ENCODE measurements at places on chromosomes 7 and 10.
A peak's percentile ranks its signal among the peaks of the same experiment; 100 is the strongest.

DNA sequence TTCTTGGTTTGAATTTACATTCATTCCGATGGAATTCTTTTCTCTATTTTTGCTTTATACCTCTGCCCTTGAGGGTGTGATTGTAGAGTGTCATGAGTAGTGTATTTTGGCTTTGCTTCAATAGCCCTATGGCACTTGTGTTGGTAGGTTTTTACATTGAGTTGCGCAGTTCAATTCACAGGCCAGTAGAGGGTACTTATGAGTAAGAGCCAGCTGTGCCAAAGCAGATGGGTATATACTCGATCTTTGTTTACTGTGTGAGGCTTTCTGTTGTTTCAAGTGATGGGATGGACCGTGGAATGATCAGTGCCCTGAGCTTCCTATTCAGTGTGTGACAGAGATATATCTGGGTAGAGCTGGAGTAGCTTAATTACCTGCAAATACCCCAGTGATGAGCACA lies 4.3 kb upstream of the AKR1C3 start:
- no peak for DNase-seq

- DNase-seq = no peak
These were observed 3.0 kb upstream of the BTBD16 start for GRCh38 chr10:122267849-122268737.

GRCh38 chr7:15397922-15398760 lies 163.7 kb downstream of the AGMO start:
- no peak for DNase-seq

- DNase-seq = no peak
These were observed at the start of gene TCERG1L for GRCh38 chr10:131311661-131312477. Gene TCERG1L (minus strand): TSS chr10:131311721. CDS start chr10:131311635, 86 bp downstream.

DNA sequence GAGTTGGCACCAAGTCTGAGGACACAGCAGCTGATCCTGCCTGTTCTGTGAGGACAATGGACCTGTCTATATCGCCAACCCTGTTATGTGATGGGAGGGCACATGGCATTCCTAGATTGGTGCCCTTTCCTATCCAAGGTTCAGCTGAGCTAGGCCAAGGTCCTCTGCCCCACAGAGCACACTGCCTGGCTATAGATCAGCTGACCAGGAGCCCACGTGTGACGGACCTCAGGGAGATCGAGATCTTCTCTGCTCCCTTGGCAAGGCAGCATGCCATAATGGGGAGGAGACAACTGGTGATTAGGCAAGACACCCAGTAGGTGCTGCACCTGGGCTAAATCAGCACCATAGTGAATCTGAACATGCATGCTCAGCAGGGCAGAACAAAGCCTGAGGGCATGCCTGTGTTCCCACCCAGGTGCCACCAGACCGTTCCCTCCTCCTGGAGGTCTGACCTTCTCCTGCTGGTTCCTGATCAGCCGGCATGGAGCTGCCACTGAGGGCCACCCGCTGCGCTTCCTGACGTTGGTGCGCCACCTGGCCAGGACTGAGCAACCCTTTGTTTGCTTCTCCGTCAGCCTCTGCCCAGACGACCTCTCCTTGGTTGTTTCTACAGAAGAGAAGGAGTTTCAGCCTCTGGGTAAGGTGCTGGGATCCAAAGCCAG lies 93.7 kb downstream of the WDFY4 start:
- DNase-seq = no peak

GRCh38 chr10:7133278-7133677 lies 277.6 kb downstream of the SFMBT2 start:
- no peak for DNase-seq

GRCh38 chr7:152520861-152521302 lies 85.1 kb upstream of the KMT2C start:
- DNase-seq = peak; percentile 13

- no peak for DNase-seq
These were observed 90.0 kb downstream of the MYOF start for GRCh38 chr10:93392121-93392520.

DNA sequence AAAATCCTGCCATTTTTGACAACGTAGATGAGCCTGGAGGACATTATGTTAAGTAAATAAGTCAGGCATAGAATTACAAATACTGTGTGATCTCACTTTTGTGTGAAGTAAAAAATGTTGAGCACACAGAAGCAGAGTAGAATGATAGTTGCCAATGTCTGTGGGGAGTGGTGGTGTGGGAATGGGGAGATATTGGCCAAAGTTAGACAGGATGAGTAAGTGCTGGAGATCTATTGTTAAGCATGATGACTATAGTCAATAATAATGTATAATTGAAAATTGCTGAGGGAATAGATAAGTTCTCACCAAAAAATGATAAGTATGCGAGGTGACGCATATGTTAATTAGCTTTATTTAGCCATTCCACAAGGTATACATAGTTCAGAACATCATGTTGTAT lies 92.0 kb downstream of the GPR85 start:
- no peak for DNase-seq

- no peak for DNase-seq
These were observed 30.7 kb upstream of the STOX1 start for GRCh38 chr10:68796605-68797004.

DNA sequence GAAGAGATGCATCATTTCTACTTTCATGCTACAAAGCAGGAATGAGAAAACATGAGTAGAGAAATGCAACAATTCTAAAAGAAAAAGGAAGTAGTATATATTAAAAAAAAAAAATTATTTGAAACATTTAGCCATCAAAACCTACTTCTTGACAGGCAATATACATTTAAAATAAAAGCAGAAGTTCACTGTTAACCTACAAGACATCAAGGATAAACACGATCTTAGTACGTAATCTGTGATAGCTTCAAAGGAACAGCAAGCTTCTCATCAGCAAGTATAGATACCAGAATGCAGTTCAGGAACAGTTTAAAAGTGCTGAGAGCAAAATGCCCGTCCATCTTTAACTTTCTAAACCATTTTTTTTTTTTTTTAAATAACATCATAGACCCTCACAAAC lies 36.9 kb downstream of the MALSU1 start:
- DNase-seq = no peak

DNA sequence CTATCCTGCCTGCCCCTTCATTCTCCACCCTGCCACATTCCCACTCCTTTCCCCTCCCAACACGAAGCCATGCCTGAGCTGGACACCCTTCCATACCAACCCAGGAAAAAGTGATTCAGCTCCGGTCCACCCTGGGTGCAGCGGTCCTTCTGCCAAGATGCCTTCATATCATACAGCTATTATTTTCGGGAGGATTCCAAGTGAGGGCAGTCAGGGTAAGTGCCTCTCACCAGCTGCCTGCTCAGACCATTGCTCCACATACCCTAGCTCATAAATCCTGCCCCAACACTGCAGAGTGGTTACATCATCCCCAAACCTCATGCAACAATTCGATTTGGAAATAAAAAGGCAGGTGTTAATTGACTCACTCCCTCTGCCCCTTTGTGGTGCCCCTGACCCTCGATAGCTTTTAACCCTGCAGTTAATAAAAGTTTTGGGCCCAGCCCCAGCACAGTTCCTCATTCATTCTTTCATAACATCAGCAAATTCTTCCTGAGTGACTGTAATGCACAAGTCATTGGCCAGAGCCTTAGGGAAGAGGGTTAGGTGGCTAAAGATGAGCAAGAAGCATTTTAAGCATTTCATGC lies 42.6 kb downstream of the ZNF503 start:
- peak; percentile 16 for DNase-seq

GRCh38 chr10:95532536-95532935 lies 28.6 kb downstream of the SORBS1 start:
- DNase-seq = no peak

DNA sequence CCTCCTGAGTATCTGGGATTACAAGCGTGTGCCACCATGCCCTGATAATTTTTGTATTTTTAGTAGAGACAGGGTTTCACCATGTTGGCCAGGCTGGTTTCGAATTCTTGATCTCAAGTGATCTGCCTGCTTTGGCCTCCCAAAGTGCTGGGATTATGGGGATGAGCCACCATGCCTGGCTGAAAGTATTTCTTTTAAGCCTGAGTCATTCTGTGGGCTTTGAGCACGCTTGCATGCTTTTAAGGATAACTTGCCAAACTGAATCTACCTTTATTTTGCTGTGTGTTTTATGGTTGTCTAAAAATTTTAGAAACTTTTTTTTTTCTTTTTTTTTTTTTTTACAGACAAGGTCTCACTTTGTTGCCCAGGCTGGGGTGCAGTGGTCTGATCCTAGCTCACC lies 33.2 kb downstream of the CNNM2 start:
- DNase-seq = no peak

Measured in GOT3 (cell line).